Stimulated activated CD8-positive, alpha-beta memory T cell treated with anti-CD3 and anti-CD28 coated beads, Interleukin-4, amount 100 ng/mL, for 1 hour (primary cell): ENCODE measurements at places on chromosomes 6 and 20.
A peak's percentile ranks its signal among the peaks of the same experiment; 100 is the strongest.

DNA sequence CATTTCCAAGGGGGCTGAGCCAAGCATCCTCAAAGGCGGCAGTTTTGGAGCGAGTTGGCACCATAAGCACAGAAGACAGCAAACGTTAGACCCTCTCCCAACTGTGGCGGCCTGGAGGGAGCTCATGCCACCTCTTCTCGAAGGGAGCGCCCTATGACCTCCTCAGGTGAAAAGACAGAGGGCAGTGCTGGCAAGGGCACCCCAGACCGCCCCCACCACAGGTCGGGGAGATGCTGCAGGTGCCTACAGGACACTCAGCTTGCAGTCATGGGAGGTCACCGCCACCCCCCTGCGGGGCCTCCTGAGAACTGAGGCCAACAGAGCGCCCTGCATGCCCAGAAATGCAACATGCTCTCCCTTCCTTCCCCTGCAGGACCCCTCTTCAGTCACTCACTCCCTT is 45.1 kb upstream of the BHLHE23 start:
- no peak for DNase-seq

DNA sequence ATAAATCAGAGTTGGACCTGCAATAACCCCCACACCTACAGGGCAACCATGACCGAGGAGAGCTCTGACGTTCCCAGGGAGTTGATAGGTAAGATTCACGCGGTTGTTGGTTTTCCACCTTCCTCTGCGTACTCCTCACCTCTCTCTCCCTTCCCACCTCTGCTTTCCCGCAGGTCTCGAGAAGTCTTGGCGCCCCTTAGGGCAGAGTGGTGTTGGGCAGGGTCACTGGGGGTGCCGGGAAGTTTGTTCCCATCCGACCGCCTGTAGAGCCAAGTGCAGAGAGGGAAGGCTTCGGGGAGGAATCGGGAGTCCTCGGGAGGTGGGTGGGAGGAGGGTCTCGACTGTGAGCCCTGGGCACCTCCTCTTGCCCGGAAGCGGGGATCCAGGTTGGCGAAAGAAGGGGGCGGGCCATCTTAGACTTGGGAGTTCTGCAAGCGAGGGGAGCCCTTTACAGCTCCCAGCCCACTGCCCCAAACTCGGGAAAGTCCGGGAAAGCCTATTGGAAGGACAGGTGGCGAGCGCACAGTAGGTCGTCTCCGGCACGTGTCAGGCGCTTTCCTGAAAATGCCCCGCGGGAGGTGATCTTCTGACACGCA is 672 bp downstream of the CARMIL1 start:
- no peak for DNase-seq

DNA sequence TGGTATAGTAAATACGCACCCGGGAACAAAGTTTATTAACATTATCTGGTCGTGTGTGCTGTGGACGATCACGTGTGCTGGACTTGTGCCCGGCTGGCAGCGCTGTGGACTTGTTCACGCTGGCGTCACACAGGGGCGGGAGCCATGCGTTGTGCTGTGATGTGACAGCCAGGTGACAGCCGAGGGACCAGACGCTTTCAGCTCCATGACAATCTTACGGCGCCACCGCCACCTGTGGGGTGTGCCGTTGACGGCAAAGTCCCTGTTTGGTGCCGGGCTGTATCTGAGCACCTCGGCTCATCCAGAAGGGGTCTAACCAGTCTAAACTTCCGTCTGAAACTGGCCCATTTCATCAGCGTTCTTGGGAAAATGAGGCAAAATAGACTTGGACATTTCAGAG is 25.2 kb downstream of the DLL1 start:
- no peak for DNase-seq

DNA sequence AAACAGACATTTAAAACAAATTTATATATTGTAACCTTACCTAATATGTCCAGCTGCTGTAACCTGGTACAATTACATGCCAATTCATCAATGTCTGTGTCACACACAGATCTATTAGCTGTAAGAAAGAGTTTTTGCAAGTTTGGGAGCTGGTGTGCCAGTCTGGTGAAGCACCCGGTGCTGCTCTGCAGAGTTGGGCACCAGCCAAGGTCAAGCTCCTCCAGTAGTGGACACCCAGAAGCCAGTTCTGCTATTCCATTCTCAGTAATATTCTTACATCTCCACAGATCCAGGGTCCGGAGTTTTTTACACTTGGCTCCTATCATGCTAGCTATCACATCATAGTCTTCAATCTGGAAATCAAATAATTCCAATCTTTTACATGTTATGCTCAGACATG is 41.0 kb downstream of the POU3F2 start:
- no peak for DNase-seq

DNA sequence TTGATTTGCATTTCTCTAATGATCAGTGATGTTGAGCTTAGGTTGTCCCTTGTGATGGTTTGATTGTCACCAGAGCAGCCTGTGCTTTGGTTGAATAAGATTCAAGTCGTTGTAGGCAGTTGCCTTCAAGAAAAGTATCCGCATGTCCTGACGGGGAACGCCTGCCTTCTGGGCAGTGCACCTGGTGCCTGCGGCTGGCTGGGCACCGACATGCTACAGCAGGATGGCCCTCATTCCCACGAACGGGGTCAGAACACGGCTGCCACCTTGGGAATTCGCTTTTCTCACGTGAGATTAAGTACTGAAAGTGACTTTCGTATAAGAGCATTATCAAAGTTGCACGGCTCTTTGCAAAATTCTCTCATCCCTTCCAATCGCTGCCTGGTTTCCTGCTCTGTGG is 78.4 kb downstream of the CDH4 start:
- no peak for DNase-seq

GRCh38 chr6:92008757-92009502 is 1410.4 kb downstream of the EPHA7 start:
- DNase-seq = no peak

DNA sequence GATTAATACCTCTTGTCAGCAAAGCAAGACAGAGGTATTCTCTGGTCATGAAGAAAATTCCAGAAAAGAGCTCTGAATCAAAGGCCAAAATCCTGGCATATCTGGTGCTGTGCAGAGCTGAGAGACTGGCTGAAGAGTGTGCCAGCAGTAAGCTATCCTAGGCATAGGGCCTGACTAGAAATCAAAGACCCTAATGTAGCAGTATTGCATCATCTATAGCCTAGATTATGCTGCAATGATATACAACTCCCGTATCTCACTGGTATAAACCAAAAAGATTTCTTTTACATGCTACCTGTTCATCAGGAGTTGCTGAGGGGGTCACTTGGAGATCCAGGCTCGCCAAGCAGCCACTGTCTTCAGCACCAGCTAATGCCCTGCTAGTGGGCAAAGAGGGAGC is 30.9 kb upstream of the TRIM39 start:
- no peak for DNase-seq

DNA sequence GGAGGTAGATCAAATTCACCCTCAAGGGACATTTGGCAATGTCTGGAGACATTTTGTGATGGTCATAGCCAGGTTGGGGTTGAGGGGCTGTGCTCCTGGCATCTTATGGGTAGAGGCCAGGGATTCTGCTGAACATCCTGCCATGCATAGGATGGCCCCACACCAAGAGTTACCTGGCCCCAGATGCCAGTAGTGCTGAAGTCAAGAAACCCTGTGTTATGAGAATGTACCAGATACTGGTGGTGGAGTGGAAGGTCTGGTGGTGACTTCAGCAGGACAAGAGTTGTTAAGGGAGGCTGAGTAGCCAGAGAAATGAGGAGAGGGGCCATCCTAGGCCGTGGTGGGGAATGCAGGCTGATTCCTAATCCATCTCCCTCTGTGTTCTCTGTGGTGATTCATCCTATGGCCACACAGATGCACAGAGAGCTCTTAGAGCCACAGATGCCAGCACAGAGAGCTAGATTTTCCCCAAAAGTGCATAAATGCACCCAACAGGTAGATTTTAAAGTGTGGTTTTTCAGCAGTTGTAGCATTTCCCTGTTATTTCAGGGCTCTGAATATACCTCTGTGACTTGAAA is 43.6 kb downstream of the CDYL start:
- no peak for DNase-seq

- no peak for DNase-seq
Measured at GRCh38 chr20:45813489-45813888, 1.0 kb downstream of the UBE2C start.

- no peak for DNase-seq
Measured at GRCh38 chr20:35939264-35939663, 15.0 kb downstream of the SCAND1 start.

- DNase-seq = no peak
Measured at GRCh38 chr6:151430886-151431285, 21.0 kb downstream of the RMND1 start.

- DNase-seq = no peak
Measured at GRCh38 chr20:31677553-31678260, 40.0 kb downstream of the COX4I2 start.

DNA sequence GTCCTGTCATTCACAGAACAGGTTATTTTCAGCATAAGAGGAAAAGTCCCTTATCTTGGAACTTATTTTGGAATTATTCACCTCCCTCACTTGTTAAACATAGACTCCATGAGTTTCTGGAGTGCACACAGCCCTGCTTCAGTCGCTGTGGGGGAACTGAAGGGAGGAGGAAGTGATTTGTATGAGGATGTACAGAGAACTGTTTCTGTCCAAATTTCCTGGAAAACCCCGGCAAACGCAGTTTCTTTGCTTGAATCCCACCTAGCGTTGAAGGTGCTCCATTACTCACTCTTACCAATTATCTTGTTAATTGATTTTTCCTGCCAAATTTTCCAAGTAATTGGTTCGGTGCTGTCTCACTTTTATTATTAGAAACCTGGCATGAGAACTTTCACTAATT is 78.0 kb upstream of the AGPAT4 start:
- no peak for DNase-seq

GRCh38 chr6:32151181-32151862 is 417 bp downstream of the PRRT1 start:
- DNase-seq = no peak

GRCh38 chr6:35413911-35414310 is 38.2 kb upstream of the FANCE start:
- no peak for DNase-seq

- no peak for DNase-seq
Measured at GRCh38 chr6:73637404-73637803, 16.4 kb downstream of the SLC17A5 start.

DNA sequence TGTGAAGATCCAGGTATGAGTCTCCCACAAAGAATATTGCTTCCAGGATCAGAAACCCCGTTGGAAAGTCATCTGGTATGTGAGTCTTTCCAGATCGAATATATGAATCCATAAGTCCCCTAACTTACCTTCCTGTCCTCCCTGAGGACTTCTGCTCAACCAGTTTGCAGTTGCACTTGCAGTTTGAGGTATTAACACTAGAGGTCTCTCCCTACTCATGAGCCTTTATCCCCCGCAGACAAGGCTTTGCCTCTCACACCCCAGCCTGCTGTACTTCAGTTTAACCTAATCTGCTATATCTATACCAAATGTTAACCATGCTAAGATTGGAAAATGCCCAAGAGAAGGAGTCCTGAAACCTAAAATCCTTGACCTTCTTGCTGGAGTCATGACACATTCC is 135.3 kb upstream of the DEFB112 start:
- no peak for DNase-seq

GRCh38 chr20:34014878-34015277 is 21.2 kb downstream of the RALY start:
- no peak for DNase-seq

GRCh38 chr20:5205348-5206210 is 78.8 kb downstream of the CDS2 start:
- peak; percentile 24 for DNase-seq

GRCh38 chr6:100880149-100880852 is 828 bp downstream of the ASCC3 start:
- no peak for DNase-seq

- DNase-seq = no peak
Measured at GRCh38 chr20:45964006-45964400, 8.0 kb downstream of the ZNF335 start.

DNA sequence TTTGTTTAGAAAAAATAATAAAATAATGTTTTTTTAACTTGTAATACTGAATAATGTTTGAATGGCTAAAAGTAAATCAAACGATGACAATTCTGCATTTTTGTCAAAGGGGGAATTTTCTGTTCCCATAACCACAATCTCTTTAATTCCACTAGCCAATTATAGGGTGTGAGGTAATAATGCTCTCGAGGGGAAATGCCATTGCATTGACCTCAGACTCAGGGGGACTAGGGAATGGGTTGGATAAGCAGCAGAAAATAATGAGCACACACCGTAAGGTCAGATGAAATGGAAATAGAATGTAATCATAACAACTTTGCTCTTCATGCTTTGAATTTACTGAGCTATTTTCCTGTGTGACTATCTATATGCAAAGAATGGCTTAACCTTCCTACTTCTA is 584.7 kb downstream of the RFPL4B start:
- no peak for DNase-seq

- no peak for DNase-seq
Measured at GRCh38 chr6:47161176-47161687, 119.1 kb upstream of the ADGRF1 start.

- DNase-seq = no peak
Measured at GRCh38 chr6:149337320-149337719, 19.8 kb downstream of the TAB2 start.
